Neural crest cell (in vitro differentiated cells): ENCODE measurements at places on chromosomes 4 and X.

GRCh38 chr4:20192736-20193135 is 59.0 kb upstream of the SLIT2 start:
- no peak for DNase-seq

DNA sequence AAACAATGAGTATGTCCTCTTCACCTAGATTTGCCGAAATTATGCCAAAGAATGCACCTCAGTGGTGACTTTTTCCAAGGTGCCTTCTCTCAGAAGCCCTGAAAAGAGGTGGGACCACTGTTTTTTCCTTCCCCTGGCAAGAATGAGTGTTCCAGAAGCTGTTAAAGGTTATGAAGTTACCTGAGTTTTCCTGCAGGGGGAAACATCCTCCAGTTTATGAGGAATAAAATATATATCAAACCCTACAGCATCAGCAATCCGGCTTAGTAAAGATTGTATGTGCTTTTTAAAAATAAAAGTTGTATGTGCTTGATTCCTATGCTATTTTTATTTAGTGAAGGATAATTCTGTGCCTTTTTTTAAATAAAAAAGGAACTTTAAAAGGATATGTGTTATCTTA is 73.3 kb downstream of the RBM46 start:
- no peak for DNase-seq

DNA sequence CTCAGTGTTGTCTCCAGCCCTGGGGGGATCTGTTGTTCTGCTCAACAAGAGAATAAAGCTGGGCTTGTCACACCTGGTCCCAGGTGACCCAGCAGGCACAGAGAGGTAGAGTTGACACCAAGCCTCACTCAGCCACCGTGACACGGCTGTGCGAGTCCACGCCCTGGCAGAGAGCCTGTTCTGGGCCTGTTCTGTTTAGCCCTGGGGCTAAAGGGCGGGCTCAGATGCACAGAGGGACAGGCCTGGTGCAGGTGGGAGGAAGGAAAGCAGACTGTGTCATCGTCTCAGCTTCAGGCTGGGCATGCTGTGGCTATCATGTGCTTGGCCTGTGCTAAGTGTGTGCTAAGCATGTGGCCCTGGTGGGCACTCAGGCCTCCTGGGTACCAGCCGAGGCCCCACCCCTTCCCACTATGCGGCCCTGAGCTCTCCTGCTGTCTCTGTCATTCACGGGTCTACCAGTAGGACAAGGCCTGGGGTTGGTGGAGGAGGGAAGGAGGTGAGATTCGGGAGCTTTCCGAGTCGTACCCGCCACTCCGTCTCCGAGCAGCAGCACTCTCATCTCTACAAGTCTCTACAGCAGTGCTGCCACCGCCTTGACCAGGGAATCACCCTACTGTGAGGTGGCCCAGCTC is 10.8 kb downstream of the WFS1 start:
- DNase-seq, result no peak

DNA sequence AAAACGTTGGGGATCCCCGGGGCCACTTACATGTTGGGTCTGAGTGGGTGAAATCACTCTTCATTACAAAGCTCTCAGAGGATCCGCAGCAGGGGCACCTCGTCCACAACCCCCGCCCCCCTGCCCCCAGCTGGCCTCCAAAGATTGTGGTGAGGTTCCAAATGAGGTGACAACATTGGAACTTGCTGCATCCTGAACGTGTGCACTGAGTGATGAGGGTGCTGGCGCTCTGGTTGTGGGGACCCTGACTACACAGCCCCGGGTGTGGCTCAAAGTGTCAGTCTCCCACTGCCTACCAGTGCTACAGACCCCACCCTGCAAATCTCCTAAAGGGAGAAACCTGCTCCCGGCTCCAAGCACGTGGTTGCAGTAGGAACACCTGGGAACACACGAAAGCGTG is 111.9 kb downstream of the PHKA2 start:
- no peak for DNase-seq

DNA sequence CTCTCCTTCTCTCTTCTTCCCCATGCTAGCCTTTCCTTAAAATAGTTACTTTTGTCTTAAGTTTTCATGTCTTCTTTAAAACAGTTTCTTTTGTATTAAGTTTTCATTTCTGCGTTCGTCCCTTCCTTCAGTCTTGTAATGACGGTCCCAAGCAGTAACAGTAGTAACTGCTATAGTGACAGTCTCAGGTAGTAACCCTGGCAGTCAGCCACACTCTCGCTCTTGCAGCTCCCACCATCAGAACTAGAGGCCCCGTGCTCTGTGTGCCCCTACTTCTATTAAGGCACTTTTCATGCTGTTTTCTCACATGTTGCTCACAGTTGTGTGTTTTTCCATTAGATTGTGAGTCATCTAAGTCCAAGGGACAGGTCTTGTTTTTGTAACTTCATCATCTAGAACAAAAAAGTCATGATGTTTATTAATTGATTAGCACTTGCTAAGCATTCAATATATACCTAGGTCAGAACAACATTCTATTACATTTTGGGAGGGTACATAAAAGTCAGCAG is 49.3 kb downstream of the C4orf33 start:
- DNase-seq, result no peak

GRCh38 chrX:10011261-10011931 is 44.2 kb downstream of the CLDN34 start:
- DNase-seq, result no peak

GRCh38 chrX:11588097-11588496 is 77.6 kb downstream of the ARHGAP6 start:
- no peak for DNase-seq

DNA sequence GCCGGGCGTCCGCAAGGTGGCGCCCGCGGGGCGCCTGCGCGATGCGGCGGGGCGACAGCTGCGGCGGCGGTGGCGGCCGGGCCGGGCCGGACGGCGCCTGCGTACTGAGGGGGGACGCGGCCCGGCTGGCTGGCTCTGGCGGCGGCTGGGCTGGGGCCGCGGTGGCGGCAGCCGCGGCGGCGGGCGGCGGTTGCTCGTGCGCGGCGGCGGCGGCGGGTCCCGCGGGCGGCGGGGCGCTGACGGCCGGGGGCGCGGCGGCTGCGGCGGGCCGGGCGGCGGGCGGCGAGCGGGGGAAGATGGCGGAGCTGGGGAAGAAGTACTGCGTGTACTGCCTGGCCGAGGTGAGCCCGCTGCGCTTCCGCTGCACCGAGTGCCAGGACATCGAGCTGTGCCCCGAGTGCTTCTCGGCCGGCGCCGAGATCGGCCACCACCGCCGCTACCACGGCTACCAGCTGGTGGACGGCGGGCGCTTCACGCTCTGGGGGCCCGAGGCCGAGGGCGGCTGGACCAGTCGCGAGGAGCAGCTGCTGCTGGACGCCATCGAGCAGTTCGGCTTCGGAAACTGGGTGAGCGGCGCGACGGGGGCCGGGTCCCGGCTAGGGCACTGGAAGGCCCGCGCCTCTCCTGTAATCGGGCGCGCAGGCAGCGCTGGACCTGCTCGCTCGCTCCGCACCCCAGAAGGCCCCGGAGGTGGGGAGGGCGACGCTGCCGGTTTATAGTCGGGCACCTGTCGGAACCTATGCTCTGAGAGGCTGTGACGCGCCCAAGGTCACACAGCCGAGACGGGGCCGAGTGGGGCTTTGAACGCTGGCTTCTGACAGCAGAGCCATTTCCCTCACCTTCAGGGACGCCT is at the start of gene TADA2B:
TSS of gene TADA2B (plus strand) at position 89 of the 853 bp plus-strand sequence. CDS start at position 297, 208 bp downstream.
- DNase-seq, result no peak

GRCh38 chr4:145736241-145736831 is 56.4 kb downstream of the C4orf51 start:
- DNase-seq, result no peak

DNA sequence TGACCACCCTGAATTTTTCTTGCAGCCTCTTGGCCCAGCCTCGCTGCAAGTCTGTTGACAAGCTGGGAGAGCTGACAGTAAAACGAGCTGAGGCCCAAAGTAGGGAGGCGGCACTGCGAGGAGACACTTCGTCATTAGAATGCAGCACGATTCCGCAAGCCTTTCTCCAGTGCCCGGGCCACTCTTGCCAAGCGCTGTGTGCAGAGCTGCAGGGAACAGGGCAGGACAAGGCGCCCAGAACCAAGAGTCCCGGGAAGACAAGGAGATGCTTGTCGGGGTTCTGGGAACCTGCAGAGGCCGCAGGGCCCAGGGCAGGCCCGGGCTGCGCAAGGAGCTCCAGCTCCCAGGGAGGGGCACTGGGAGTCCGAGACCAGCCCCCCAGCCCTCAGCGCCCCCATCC is 187.1 kb downstream of the BCOR start:
- DNase-seq, result no peak

GRCh38 chr4:128387600-128388351 is 100.2 kb upstream of the PGRMC2 start:
- no peak for DNase-seq

GRCh38 chrX:1392376-1393068 is 609 bp upstream of the SLC25A6 start:
- peak; percentile 43 for DNase-seq

DNA sequence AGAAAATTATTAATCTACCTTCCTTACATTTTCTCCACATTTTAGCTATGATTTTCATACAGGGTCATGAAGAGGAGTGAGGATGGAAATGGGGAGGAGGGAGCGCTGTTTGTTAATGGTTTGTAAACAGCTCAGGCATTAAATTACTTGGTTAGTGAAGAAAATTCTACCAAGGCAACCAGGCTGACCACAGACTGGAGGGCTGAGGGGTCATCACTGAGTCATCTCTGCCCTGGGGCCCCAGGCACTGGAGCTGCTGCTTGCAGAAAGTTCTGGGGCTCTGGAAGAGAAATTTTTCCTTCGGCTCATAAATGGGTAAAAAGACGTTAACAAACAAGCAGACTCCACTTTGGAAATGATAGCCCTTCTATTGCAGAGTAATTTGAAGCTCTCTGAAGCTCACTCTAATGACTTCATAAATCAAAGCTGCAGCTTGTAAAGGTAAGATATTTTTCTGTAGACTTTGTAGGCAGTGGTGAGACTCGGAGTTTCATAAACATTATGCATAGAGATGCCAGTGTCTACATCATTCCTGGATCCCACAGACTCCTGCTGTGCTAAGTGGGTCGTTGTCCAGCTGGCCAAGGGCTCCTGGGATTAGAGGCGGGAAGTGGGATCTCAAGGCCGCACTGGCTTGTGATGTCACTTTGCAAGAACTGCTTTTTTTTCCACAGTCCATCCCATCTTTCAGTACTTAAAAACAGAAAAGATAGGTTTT is 159.6 kb downstream of the PTTG2 start:
- no peak for DNase-seq

DNA sequence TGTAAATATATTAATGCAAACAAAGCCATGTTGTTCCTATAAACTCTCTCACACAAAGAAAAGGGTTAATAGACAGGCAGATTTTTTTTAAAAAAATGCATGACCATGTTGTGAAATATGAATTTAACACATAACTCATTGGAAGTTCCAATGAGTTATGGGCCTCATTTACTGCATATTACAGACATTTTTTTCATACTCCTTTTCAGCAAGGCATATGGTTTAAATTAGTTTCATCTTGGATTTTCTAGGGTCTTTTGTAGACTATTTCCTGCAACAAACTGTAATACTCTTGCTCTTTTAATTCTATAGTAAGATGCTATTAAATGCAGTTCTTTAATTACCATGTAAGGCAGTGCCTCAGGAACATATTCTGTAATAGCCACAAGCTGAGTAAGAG is 323.1 kb downstream of the GBA3 start:
- DNase-seq, result no peak

DNA sequence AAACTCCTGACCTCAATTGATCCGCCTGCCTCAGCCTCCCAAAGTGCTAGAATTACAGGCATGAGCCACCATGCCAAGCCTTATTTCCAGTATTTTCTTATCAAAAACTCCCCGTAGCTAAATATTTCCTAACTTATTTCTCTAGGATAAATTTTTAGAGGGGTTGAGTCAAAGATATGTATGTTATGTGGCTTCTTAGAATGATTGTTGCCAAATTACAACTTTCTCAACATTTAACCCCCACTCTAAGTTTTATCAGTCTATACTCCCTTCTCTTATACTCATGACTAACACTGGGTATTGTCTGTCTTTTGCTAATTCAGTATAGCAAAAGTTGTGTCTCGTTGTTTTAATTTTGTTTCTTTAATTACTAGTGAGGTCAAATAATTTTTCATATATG is 187.7 kb upstream of the LNX1 start:
- no peak for DNase-seq

GRCh38 chrX:109049903-109050302 is 313.5 kb upstream of the IRS4 start:
- no peak for DNase-seq

DNA sequence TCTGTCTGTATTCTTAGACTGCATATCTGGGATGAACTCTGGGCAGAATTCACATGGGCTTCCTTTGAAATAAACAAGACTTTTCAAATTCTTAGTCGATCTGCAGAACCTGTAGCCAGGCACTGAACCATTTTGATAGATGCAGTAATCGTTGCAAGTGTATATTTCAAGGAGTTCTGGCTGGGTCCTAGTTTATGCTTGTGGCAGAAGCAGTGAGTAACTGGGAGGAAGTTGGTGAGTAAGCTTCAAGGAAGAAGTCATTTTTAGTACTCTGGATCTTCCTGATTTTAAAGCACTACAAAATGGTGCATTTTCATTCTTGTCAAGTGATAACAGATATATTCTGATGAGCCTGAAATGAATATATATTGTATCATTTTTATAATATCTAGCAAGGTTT is 9.5 kb downstream of the HPRT1 start:
- no peak for DNase-seq

DNA sequence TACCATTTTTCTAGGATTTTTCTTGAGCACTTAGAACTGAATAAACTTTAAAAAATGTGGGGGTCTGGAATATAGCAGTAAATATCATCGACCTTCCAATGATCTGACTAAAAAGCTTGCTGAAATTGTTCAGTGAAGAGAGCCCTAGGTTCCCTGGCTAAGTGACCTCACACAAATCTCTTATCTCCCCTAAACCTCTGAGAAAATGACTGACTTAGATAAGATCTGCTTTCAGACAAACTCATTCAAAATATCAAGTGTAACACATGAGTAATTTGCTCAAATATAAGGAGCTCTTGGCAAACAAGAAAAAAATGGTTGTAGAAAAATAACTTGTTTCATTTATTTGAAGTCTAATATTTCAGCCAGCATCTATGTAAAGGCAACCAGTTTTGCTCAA is 441.7 kb upstream of the SLIT2 start:
- DNase-seq, result no peak

- DNase-seq, result no peak
Observed at GRCh38 chrX:148905400-148905799, 405.0 kb downstream of the AFF2 start.

GRCh38 chrX:44343412-44344141 is at the start of gene EFHC2:
Gene EFHC2 (minus strand): TSS chrX:44343672. CDS start chrX:44343588, 84 bp downstream.
- peak; percentile 6 for DNase-seq

GRCh38 chrX:133742602-133743305 is 242.6 kb downstream of the GPC3 start:
- no peak for DNase-seq

- no peak for DNase-seq
Observed at GRCh38 chr4:63459329-63459728, 949.9 kb downstream of the TECRL start.

GRCh38 chrX:15856636-15857035 is 2.0 kb upstream of the AP1S2 start:
- no peak for DNase-seq

DNA sequence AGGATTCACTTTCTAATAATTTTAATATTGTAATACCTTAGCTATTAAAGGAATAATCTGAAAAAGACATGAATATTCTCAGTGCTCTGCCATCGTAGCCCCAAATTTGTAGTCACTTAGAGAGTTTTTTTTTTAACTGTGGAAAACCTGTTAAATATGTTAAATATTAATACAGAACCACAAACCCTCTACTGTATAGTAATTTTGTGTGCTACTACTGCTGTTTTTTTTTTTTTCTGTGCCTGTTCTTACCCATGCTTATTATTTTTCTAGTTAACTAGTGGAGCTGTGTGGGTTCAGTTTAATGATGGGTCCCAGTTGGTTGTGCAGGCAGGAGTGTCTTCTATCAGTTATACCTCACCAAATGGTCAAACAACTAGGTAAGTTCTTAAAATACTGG is 15.8 kb downstream of the PLK4 start:
- no peak for DNase-seq
